ENCODE measurements at places on chromosomes 12 and 14.

GRCh38 chr12:98371419-98371818 lies 144.0 kb upstream of the TMPO start:
- DNase-seq: no peak

GRCh38 chr12:18071336-18071735 lies 18.7 kb downstream of the RERGL start:
- no peak for DNase-seq

DNA sequence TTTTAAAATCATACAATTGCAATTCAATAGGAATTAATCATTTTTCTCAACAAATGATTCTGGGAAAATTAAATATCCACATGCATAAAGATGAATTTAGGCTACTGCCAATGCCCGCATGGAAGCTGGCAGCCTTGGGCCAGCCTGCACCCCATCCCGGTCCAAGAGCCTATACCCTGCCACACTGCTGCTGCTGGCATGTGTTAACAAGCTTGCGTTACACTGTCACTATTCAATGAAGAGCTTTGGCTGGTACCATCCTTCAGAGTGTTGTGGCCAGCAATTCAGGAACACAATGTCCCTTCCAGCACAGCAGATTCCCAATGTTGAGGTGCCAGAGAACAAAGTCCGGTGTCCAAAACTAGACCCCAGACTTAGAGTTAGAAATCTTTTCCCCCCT lies 13.6 kb upstream of the TAS2R14 start:
- no peak for DNase-seq

- no peak for DNase-seq
Observed at GRCh38 chr12:104305349-104305748, 1.8 kb downstream of the EID3 start.

DNA sequence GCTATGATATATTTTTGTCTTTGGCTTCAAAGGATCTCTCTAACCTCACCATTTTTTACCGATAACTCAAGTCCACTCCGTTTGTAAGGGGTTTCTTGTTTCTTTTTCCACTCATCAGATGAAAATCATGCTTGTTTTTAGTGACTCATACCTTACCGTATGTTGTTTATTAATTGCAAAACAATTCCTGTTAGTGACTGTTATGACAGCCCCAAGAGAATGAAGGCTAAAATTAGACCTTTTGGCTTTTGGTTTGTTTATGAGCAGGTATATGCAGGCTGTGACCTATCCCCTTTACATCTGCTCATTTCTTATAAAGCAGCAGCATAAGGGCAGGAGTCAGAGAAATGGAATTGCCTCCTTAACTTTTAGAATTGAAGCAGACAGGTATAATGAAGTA lies 319.8 kb downstream of the CEP128 start:
- DNase-seq: no peak

DNA sequence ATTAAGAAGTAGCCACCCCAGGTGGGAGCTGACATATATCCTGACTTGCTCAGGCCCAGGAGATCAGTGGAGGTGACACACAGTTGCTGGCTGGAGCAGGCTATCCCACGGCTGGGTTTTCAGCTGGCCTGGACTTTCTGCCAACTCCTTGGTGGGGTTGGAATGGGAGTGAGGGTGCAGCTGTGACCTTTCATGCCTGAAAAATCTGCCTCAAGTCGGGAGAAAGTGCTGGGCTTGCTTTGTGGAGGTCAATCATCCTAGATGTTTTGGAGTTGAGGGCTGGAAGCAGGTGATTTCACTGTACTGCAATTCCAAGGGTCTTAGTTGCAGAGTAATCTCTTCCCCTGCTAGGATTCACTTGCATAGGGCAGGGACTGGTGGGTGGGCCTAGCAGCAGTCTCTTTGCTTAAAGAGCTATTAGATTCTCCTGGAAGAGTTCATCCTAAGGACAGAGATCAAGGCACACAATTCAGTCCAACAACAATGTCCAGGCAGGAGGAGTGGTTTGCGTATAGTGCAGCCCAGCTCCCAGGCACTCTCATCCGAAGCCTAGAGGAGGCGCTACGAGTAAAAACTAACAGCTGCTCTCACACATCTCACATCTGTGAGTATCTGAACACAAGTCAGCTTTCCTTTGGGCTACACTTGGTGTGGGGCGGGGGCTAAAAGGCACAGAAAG lies 98.1 kb downstream of the GAS2L3 start:
- DNase-seq: no peak

DNA sequence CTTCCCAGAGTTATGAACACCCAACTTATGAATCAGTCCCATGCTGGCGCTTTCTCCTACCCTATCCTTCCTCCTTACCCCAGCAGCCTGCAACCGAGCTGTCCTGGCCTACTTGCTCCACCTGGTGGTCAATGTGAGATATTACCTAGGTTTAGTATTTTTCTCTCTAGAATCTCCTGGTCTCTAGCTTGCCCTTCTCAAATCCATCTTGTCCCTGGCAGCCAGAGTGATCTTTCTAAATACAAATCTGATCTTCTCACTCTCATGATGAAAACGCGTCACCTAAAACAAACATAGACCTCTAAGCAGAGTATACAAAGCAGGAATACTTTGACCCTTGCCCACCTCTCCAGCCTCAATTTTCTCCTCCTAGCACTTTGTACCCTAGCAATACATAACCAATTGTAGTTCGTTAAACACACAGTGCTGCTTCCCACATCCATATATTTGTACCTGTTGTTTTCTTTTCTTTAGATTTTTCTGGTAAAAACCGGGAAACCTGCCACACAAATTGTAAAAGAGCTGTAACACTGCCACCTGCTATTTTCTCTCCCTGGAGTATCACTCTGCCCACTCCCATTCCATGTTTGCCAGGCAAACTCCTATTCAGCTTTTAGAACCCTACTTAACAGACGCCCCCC lies 20.0 kb upstream of the TCP11L2 start:
- DNase-seq: peak; percentile 22

DNA sequence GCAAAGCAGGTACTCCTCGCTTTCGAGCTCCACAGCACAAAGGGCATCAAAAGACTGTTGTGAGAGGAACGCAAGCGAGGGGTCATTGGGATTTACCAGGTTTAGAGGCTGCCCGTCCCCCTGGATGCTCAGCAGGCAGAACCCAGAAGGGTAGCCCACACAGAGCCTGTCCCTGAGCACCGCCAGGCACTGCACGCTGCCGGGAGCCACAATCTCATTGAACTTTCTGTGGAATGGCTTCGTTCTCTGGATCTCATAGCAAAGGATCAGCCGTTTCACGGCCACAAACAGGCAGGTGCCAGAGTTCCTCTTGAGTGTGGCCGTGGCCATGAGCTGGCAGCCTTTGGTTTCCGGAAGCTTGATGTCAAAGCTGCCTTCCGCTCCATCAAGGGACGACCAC lies 21.5 kb downstream of the AMN start:
- no peak for DNase-seq

DNA sequence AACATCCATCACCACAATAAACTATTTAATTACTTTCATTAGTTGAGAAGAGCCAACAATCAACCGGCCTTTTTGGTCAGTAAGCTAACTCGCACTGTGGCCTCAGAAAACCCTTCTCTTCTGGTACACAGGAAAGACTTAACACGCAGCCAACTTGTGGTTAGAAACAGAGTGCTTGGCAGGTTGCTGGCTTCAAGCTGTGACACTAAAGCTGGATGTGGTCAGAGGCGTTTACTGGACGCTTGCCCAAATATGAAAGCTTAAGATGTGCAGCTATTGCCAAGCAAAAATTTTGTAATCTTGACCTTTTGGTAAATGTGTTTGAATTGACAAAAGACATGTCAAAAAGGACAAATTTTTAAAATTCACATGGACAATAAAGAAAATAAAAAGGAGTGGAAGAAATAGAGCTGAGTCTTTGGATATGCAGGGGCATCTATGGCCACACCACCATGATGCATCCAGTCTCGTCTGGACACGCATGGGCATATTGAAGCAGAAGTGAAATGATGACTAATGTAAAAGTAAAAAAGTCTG lies 2.6 kb upstream of the KLRK1 start:
- no peak for DNase-seq

DNA sequence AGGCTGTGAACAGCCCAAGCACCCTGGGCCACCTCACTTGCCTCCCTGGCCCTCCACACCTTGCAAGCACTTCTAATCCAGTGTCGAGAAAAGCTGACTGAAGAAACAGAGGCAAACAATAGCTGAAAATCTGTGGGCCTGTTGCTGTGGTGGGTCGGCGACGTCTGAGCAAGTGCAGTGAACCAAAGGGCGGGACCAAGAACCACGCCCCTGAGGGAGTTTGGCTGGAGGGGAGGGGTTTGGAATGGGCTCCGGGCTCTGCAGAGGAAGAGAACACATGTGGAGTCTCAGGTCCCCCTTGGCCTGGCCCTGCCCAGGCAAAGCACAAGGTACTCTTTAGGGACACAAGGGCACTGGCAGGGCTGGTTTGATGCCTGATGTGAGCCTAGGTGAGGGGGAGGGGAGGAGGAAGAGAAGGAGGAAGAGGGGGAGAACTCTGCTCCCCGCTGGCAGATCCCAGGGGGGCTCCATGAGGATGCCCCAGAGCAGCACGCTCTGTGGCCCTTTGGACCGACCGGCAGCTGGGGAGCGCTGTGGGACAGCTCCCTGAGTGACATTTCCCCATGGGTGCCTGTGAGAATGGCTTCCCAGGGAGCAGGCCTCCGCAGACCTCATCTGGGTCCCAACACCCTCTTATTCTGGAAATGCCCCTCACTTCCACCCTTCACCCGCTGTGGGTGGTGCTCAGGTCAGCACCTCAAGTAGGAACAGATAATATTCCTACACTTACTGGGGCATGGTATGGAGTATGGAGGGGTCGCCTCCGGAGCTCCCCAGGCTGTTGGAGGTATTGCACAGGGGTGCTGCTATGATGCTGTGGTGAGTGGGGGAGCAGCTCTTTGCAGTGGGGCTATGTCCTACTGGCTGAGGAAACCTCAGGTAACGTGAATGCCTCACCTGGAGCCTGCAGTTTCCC lies 85.5 kb downstream of the CPSF2 start:
- no peak for DNase-seq

DNA sequence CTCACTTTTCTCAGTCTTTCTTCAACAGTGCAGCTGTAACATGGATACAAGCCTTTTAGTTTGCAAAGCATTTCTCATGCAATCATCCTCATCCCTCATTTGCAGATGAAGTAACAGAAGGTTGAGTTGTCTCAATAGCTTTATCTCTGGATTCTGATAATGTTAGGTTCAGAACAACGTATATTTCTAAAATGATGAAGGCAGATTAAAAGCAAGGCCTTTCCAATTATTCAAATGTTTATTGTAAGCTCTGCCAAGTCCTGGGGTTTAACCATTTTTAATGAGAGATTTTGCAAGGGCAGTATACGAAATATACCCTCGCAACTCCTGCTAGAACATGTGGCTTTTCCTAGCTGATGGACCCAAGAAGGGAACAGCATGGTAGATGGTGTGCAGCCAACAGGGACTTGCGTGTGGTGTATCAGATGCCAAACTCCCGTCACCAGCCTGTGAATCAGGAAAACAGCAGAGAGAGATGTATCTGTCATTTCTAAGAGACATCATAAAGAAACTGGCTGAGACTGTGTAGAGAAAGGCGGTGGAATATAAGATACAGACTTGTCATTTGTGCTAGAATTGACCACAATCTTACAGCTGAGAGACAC lies 319.7 kb downstream of the MED13L start:
- DNase-seq: no peak

DNA sequence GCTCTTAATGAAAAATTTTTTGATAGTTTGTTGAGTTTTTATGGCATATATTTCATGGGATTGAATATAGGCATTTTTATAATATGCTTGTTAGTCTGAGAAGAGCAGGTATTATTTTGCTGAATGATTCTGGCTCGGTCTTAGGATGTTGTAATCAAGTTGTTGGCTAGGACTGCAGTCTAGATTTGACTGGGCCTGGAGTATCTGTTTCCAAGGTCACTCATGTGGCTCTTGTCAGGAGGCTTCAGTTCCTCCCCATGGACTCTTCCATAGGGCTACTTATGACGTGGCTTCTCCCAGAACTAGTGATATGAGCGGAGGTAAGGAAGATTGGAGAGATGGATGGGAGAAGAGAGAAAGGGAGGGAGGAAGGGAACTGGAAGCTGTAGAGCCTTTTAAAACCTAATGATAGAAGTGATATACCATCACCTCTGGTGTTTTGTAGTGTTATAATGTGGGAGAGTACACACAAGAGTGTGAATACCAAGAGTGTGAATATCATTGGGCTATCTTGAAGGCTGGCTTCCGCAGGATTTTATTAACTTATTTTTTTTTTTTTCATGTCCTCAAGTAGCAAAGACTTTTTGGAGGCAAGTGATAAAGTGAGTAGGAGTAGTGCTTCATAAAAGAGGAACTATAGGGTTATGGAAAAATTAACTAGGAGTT lies 4.4 kb downstream of the MNAT1 start:
- no peak for DNase-seq

DNA sequence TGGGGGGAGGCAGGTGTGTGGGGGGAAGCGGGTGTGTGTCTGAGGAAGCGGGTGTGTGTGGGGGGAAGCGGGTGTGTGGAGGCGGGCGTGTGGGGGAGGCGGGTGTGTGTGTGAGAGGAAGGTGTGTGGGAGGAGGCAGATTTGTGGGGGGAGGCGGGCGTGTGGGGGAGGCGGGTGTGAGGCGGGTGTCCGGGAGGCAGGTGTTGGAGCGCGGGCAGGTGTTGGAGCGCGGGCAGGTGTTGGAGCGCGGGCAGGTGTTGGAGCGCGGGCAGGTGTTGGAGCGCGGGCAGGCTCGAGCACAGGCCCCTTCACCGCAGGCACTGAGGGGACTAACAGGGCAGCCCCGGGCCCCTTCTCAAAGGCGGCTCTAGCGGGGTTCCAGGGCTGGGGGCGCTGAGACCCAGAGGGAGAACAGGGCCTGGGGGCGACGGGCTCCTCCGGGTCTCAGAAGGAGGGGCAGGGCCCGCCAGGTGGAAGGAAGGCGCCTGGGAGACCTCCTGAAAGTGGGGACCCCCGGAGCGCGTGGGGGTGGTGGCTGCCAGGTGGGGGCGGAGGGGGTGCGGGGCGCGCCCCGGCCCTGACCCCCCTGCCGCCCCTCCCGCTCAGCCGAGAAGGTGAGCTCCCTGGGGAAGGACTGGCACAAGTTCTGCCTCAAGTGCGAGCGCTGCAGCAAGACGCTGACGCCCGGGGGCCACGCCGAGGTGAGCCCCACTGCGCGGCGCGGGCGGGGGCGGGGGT lies 3.2 kb downstream of the CRIP2 start:
- DNase-seq: peak; percentile 65

- DNase-seq: no peak
Observed at GRCh38 chr14:36747411-36748184, 85.9 kb downstream of the PAX9 start.

GRCh38 chr14:51442513-51443175 lies 202.6 kb downstream of the TMX1 start:
- no peak for DNase-seq

- DNase-seq: no peak
Observed at GRCh38 chr12:80821513-80822000, 104.8 kb downstream of the MYF5 start.

DNA sequence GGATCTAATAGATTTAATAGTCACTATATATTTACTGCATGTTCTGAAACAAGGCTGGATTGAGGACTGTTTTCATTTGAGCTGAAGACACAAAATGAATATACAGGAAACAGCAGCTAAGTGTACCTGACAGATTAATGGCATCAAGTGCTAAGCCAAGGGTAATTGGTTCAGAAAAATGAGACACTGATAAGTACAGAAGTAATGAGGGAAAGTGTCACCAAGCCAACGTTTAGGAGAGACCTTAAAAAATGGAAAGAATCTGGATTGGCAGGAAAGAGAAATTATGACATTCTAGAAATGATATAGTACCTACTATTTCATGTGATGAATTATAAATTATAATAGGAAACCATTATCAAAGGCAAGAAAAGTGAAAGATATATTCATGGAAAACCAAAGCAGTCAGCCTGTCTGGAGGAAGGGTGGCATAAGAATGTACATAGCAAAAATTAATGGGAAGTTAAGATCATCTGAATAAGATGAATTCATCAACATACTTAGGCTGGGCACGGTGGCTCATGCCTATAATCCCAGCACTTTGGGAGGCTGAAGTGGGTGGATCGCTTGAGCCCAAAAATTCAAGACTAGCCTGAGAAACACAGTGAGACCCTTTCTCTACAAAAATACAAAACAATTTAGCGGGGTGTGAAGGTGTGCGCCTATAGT lies 21.0 kb upstream of the DUSP16 start:
- no peak for DNase-seq

All from CD4-positive, alpha-beta T cell (primary cell).